Heart left ventricle (tissue), 16 donors: ENCODE measurements at places on chromosomes 4 and X. TPM values are rescaled to one million over a fixed set of nuclear protein-coding genes. Genes with fewer than 3 reads are reported as not detected.

GRCh38 chr4:76235407-76235806, 16.1 kb upstream of the FAM47E start:
- no peak for DNase-seq

The F11 gene
- total RNA-seq = not detected

DNA sequence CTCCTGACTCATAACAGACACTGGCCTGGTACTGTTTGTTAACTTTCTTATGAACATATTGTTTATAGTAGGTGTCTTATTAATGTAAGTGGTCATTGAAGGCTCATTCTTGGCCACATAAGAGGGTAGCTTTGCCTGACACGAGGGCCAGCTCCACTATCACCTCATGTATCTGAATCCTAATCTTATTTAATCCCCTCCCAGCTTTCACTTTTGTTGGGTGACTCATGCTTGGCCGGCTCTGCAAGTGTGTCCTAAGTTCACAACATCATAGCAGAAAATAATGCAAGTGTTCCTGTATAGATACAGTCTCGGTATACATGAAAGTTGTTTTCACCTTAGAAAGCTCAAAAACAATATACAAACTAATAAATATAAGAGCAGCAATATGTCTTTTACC, 283.8 kb downstream of the IQCM start:
- DNase-seq = no peak

DNA sequence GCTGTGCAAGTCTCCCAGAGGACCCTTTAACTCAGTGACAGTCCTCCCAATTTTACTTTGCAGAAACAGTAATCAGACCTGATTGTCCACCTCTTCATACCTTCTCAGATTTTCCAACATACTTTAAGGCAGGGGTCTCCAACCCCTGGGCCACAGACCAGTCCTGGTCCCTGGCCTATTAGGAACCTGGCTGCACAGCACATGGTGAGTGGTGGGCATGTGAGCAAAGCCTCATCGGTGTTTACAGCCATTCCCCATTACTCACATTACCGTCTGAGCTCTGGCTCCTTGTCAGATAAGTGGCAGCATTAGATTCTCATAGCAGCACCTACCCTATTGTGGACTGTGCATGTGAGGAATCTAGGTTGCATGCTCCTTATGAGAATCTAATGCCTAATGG, 74.3 kb downstream of the TECRL start:
- no peak for DNase-seq

DNA sequence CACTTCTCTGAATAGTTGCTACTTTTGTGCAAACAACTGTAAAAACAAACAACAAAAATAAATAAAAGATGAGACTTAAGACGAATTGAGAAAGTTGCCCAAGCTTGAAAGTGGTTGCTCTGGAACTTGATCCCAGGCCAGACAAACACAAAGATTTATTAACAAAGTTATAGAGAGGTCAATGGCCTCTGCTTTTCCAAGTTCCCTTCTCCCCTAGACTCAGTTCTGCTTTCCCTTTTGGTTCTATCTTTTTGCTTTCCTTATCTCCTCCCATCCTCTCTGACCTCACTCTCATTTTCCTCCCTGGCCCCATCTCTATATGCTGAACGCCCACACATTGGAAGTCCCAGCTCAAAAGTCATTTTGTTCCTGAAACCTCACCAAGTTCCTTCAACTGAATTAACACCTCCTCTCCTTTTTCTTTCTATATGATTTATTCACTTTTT, 82.7 kb downstream of the MXRA5 start:
- no peak for DNase-seq
